ENCODE measurements at places on chromosomes 5 and 9.

DNA sequence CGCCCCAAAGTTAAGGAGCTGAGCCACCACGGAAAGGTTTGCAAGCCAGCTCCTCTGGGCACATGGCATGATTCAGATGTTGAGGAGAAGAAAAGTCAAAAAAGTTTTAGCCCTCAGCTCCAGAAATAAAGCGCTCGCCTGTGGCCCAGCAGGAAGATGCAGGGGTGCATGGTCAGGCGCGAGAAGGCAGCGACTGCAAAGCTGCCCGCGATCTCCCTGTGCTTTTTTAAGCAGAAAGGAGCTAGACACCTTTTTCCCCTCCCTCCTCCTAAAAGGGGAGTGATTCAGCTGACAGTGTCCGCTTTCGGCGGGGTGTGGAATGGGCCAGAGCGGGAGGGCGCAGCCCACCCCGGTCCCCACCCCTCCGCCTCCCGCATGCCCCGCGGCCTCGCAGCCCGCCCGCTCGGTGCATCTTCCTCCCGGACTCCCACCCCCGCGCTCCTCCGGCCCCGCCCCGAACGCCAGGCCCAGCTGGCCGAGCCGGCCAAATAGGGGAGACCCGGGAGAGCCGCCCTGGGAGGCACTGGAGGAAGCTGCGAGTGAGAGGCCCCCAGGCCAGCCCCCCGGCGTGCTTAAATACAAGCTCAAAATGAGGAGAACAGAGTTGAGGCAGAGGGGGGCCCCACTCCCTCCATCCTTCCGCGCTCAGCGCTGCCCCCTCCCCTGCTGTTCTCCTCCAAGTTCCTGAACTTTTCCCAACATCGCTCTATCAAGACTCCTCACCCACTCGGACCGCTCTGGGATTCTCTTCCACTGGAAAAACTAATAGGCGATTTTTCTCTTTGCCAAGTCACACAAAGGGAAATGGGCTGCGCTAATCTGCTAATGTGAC lies at the start of gene ADAMTS12:
Gene ADAMTS12, minus strand, starts transcription at position 203 of the 832 bp plus-strand sequence. Its CDS starts 134 bp downstream, at position 69.
- DNase-seq = peak; percentile 55

DNA sequence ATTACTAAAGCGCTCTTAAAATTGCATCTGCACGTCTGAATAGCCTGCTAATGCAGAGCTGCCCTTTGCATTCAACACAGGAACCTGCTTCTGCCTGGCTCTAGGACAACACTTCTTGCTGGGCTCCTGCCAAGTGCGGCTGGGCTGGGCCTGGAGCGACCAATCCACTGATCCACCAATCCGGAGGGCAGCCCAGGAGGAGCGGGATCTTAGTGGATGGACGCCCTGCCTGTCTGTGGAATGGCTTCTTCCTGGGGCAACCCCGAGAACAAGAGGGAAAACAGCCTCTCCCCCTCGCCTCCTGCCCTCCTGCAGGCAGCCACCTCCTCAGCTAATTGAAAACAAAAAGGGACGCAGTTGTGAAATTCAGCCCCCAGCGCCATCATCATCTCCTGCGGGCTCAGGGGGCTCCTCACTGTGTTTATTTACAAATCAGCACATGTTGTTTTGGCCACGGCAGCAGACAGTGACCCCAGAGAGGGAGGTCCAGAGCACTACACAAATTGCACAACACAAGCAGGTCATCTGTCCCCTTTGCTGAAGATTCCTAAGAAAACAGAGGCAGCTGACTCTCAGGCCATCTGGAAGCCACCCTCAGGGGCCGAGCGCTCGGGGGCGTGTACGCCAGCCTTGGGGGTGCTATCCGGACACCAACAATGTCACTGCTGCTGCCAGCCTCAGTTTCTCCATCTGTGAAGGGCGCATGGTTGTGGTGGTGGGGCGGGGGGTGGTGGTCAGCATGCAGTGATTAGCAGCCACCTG lies 57.3 kb downstream of the GADD45G start:
- no peak for DNase-seq

- no peak for DNase-seq
These were observed 149.6 kb downstream of the PRR16 start for GRCh38 chr5:120613729-120614128.

DNA sequence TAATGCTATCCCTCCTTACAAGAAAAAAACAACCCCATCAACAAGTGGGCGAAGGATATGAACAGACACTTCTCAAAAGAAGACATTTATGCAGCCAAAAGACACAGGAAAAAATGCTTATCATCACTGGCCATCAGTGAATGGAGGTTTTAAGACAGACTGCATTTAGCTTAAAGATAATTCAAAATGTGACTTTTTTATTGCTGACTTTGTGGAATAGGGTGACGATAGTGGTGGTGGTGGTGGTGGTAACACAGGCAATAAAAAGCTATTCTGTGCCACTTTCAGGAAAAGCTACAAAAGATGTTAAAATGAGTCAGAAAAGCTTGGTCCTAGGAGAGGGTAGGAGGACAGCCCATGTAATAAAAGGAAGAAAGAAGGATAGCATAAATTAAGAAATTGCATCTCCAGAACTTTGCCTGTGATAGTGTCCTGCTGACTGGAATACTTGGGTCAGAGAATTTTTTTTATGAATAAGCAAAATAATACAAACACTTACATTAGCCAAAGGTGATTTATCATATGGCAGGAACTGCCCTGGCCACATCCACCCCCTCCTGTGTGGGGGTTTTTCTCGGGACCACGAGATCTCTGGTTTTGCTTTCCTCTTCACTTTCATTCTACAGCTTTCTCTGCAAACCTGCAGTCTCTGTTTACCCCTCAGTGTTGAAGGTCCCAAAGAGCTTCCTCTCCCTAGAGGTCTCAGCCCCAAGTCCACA lies 186.7 kb downstream of the DRD1 start:
- DNase-seq = no peak

GRCh38 chr5:52767766-52768480 lies 19.8 kb upstream of the ITGA1 start:
- no peak for DNase-seq

DNA sequence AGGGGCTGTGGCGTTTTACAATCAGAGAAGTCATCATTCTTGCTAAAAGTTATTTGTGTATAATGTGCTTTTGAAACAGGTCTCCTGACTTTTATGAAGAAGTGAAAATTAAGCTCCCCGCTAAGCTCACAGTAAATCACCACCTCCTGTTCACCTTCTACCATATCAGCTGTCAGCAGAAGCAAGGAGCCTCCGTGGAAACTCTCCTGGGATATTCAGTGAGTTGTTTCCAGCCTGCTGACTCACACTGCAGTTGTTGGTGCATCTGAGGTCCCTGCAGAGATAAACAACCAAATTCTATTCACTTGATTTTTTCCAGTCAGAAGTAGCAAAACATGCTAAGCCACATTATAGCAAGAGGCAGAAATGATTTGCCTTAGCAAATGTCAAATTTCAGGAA lies 156.7 kb downstream of the DOCK8 start:
- no peak for DNase-seq

DNA sequence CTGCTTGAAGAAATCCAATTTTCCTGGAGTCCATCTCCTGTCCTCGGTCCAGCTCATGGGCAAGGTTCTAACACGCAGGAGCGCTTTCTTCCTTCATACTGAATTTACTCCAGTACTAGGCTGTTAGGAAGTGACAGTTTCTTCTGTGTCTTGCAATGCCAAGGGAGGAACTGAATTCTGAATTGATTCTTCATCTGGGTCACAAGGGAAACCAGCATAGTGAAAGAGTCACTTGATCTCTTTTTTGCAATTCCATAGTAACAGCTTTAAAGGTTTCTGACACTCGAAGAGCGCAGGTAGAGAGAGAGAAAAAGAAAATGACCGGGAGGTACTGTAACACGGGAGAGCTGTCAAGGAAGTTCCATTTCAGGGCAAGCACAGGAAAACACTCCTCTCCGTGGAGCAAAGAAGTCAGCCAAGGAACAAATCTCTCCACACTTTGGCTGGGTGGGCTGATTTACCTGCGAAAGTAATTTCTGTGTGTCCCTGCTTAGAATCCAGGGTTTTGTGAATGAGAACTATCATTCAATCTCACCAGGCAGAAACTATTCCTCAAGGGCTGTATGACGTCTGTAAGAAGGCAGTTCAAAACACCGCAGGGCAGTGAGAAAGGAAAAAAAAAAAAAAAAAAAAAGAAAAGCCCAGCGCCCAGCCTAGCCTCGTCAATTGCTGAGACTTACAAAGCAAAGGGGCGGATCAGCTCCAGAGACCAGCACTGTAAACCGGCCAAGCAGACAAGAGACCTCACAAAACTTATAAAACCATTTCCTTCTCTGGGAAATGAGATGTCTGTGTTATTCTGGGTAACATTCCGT lies 617.8 kb downstream of the PDE4D start:
- no peak for DNase-seq

- DNase-seq = no peak
These were observed 44.8 kb downstream of the LIX1 start for GRCh38 chr5:97097326-97098230.

- DNase-seq = peak; percentile 35
These were observed 25.1 kb downstream of the NANS start for GRCh38 chr9:98081477-98082219.

- no peak for DNase-seq
These were observed 233.7 kb upstream of the ADAMTSL1 start for GRCh38 chr9:18240213-18240612.

- DNase-seq = no peak
These were observed 36.8 kb downstream of the LIX1 start for GRCh38 chr5:97105501-97106215.

- no peak for DNase-seq
These were observed 95.2 kb upstream of the CAST start for GRCh38 chr5:96566833-96567587.

DNA sequence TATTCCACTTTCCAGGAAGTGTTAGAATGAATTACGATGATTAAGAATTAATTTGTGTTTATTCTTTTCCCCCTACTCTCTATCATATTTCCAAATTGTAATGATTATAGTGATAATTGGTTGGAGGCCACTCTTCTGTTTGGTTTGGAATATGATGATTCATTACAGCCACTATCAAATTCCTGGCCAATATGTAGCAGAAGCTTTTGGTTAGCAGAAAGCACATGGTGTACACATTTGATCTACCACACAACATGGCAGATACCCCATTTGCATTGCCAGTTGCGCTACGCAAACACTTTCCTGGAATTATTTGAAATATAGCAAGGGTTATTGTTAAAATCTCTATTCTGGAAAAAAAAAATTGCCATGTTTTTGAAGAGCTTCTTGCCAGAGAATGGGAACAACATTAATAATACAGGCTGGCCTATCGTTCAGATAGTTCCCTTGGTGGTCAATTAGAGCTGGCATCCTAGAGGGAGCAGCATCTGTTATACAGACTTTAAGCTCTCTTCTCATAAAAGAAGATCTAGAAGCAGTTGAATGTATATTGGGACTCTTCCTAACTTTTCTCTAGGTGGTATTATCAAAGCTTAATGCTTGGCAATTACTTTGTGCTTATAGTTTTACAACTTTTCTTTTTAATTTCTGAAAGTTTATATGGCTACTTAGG lies 455.0 kb upstream of the ACTBL2 start:
- no peak for DNase-seq

DNA sequence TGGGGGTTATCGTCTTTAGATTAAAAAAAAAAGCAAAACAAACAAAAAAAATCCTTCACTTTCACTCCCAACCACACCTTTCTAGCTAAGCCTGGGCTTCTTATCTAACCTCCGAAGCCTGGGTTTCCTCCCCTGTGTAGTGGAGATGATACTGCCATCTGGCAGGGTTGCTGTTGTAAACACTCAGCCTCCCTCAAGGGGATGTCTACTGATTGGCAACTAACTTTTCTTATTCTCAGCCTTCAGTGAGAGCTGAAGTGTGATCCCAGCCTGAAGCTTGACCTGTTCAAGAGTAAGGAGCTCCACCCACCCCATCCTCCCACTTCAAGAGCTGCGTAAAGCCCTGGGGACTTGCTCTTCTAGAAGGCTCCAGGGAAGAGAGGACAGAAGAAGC lies 21.5 kb upstream of the WWC1 start:
- DNase-seq = no peak

DNA sequence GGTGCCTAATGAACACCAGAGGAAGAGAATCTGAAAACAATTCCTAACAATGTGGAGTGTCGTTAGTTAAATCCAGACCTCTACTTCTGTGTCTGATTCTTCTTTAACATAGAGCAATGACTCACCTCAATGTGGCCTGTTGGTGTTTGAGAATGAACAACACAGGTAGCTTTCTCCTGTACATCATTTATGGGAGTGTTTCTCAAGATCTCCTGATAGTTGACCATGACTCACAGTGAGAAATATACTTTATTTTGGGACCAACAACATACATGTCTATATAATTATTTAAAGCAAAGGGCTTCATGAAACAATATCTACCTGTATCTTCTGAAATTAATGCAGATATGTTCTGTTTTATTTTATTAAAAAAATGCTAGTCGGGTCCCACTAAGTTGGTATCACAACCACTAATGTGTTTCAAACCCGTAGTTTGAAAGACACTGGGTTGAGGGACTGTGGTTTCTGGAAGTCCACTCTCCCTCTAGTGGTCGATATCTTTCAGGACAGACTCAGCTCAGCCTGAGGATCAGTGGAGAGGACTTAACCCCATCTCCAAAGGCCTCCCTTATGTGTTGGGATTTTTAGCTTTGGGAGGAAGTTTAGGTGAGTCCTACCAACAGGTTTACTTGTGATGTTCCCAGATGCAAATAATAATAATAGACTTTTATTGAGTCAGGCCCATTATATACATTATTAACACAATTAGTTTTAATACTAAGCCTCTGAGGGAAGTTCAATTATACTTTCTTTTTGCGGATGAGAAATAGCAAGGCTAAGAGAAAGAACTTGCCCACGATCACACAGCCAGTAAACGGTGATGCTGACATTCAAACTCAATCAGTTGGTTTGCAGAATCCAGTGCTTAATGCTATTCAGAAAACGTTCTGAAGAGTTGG lies 70.0 kb upstream of the KLF9 start:
- peak; percentile 28 for DNase-seq

GRCh38 chr5:83922699-83923098 lies 202.0 kb upstream of the HAPLN1 start:
- DNase-seq = no peak

GRCh38 chr5:167949435-167949834 lies 342.0 kb upstream of the WWC1 start:
- no peak for DNase-seq

DNA sequence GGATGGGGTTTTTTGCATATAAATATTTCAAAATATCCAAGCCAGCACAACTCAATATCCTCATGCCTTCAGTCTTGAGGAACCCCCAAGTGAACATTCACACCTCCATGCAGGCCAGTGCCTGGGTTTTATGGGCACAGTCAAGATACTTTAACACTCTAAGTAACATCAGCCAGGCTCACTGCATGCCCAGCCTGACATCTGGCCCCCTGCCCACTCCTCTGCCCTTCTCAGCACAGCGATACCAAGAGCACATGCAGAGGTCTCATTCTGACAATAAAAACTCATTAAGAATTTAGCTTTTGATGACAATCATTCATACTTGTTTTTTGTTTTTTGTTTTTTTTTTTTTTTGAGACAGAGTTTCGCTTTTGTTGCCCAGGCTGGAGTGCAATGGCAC lies 250.0 kb downstream of the CWC27 start:
- no peak for DNase-seq
